Glomerular endothelial cell (primary cell): ENCODE measurements at places on chromosomes 1 and 21. TPM values are rescaled to one million over a fixed set of nuclear protein-coding genes. Genes with fewer than 3 reads are reported as not detected.
A peak's percentile ranks its signal among the peaks of the same experiment; 100 is the strongest.

COL6A2 gene
- 110 and 140 TPM in 2 replicates for total RNA-seq

GPR25 gene
- total RNA-seq: not detected in 2 replicates

DNA sequence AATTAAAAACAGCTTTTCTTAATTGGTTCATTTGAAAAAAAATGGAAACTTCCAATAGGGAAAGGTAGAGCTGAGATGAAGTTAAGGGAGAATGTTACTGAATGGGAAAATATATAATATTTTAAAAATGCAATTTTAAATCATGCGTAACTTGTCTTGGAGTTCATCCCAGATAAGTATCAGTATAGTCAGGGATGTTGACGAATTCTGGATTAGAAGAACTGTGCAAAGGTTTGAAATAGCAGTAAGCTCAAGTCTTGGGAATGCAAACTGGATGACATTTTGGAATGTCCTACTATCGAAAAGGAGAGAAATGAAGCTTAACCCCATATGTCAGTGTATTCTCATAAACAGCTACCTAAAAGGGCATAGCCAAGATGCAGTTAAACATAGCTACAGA lies 4.0 kb upstream of the ST6GALNAC3 start:
- no peak for DNase-seq

DNA sequence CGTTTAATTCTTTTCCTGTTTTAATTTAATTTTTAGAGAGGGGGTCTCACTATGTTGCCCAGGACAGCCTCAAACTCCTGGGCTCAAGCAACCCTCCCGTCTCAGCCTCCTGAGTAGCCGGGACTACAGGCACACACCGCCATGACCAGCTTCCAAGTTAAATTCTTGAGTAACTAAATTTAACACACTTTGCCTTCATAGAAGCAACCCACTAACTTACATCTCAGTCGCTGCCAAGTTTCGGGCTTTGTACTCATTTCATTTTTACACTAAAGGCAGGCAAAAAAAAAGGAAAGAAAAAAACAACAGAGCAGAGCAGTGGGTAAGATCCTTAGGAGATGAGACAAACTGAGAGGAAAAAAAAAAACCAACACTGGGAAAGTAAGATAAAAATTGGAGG lies 3.5 kb downstream of the TIAM1 start:
- DNase-seq: no peak

DNA sequence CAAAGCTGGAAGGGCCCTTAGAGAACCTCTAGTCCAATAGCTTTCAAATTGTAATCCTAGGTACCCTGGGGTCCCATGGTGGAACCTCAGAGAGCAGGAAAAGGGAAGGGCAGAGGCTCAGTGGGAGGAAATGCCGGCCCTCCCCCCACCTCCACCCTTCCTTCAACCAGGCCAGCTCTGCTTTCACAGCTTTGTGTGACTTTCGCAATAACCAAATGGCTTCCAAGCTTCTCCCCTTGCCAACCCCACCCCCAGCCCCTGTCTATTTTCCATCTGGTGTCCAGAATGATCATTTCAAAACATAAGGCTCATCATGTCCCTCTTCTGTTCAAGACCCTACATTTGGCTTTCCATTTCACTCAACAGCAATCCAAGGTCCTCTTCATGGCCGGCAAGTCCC lies 74.4 kb downstream of the CD58 start:
- no peak for DNase-seq

DNA sequence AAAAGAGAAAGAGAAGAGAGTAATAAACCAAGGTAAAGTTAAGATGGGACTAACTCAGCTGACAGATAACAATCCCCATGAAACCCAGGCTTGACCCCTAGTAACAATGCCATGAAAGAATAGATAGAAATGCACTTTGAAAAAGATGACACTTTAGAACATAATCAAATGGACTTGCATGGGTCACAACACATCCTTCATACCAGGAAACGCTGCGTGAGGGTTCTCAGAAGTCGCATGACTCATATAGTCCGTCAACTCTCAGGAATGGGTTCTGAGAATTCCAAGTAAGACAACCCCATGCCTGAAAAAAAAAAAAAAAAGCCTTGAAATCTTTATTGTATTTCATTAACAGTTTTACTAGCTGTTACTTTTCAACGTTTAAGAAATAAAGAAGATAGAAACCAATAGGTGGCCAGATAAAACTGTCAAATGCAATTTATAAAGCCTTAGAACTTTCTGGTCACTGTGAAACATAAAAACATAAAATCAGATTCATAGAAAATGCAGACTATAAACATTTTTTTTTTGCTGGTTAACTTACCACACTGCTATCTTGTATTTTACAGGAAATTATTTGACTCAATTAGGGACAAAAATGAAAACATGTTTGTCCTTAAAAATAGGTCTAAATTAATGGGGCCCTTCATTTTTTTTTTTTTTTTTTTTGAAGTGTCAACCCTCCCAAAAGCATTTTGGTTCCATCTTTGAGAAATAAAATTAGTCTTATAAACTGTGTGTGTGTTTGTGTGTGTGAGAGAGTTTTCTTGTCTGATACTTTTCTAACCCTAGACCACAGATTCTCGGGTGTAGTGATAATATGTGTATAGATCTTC lies 202.1 kb downstream of the NCAM2 start:
- peak; percentile 70 for DNase-seq

DNA sequence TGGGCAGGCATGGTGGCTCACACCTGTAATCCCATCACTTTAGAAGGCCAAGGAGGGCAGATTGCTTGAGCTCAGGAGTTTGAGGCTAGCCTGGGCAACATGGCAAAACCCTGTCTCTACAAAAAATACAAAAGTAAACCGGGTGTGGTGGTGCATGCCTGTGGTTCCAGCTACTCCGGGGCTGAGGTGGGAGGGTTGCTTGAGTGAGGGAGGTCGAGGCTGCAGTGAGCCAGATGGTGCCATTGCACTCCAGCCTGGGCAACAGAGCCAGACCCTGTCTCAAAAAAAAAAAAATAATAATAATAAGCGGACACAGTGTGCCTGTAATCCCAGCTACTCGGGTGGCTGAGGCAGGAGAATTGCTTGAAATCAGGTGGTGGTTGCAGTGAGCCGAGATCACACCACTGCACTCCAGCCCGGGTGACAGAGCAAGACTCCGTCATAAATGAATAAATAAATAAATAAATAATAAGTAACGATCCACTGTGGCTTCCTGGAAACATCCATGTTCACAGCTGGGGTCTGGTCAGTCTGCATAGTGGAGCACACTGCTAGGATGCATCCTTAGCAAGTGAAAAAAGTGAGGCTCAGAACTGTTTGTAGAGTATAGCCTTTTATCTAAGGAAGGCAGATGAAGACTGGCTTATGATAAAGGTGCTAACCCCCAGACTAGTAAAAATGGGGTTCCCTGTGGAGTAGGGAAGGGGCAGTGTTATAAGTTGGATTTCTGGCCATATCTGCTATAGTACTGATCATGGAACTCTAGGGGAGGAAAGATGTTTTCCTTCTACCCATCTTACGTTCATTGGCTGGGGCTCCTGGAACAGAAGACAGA lies 15.7 kb downstream of the PKNOX1 start:
- DNase-seq: no peak

DNA sequence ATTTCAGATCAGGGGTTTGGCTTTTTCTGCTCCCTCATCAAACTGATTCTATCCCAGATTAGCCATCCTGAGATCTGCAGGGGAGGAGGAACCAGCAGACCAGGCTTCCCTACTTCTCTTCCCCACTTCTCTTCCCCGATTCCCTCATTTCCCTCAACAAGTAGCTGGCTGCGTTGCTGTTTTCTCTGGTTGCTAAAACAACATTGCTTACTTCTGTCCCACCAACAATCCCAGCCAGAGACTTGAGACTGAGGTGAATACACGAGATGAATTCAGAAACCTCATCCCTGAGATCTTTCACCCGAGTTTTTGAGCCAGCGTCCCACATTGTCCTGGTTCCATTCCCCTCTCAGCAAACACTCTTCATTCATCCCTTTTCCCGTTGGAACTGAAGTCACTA lies 22.4 kb downstream of the DYRK3 start:
- no peak for DNase-seq

GRCh38 chr1:243474136-243474881 lies 218.5 kb downstream of the SDCCAG8 start:
- DNase-seq: no peak

GRCh38 chr1:193850745-193851144 lies 664.3 kb upstream of the B3GALT2 start:
- DNase-seq: no peak

DNA sequence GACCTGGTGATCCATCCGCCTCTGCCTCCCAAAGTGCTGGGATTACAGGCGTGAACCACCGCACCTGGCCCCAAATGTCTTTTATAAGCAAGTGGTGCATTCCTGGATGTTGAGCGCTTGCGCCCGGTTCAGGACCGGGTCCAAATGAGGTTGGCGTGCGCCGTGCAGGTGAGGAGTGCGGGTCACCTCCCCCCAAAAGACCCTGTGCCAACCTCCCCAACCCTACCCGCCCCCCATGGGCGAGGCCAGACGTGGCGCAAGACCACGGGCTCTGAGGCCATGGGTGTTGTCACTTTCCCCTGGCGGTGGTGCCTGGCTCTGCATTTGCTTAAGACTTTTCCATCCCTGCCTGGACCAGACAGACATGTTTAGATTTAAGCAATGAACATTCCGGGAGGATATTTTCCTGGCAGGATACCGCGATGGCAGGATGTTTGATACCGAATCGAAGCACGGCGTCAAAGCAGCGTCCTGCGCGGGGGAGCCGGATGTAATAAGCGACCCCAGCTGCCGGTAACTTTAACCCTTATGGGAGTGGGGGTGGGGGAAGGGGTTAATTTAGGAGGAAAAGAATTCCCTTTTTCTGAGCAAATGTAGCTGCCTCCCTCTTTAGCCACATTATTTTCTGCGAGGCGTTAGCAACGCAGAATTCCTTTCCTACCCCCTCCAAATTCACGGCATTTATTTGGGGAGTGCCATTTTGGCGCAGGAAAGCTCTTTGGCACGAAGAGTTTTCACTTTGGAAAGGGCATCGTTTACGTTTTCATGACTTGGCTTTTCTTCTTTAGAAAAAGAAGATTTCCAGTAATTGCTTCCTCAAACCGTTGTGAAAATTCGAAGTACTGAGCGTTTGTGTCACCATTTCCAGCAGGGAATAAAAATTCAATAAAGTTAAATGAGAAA lies 27.8 kb upstream of the RNF187 start:
- DNase-seq: no peak
